ENCODE measurements at places on chromosomes 16 and 17. TPM values are rescaled to one million over a fixed set of nuclear protein-coding genes. Genes with fewer than 3 reads are reported as not detected.

Gene ZNF750
- not detected for polyA plus RNA-seq

DNA sequence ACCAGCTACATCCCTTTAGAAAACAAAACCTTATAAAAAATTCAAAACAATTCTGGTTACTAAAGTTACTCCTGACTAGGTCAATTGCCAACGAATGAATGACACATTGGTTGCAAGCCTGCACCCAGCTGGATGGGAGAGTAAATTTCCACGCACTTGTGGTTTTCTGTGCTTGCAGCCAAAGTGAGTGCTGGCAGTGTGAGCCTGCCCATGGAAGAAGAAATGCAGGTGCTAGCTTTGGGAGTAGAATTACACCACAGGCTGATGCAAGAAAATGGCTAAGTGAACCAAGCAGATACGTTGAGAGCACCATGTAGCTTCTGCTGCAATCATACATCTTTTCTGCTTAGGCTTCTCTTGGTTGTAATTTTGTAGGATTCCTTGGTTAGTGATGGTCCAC, 74.6 kb downstream of the SYCE1L start:
- DNase-seq = no peak

DNA sequence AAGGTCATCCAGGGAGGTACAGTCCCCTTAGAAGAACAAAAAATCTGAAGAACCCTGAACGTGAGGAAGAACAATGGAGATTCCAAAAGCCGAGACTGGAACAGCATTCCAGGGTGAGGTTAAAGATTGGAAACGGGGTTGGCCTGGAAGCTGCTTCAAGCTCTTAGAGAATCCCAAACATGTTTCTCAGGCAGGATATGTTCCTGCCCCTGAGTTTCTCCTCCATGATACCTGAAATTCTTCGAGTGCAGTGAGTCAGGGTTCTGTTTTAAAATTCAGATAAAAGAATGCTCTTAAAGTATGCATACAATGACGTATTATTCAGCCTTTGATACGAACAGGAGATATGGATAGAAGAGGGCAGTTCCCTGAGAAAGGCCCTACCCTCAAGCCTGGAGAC, 293.1 kb downstream of the HS3ST3B1 start:
- no peak for DNase-seq

DNA sequence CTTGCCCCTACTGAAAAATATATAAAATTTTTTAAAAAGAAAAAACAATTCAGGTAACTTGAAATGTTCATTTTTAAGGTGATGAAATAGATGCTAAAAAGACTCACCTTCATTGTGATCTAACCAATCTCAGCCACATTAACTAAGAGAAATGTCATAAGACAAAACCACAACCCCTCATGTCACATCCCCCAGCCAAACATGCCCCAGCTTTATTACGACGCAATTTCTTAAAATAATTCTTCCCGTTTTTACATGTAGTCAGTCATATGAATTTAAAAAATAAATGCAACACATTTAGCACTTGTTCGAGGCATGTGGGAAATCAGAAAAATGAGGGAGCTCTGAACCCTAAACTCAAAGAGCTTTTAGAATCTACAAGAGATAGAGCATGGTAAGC, 9.5 kb downstream of the AMFR start:
- no peak for DNase-seq

GRCh38 chr17:73599599-73599998, 44.6 kb downstream of the SDK2 start:
- DNase-seq = no peak

GRCh38 chr17:63984651-63985386, 12.1 kb upstream of the SCN4A start:
- peak; percentile 68 for DNase-seq

Gene OR4D1
- polyA plus RNA-seq = not detected

GRCh38 chr16:67943619-67944504, at the start of gene LCAT:
Gene LCAT (minus strand): TSS chr16:67944120. CDS start chr16:67944101, 19 bp downstream.
- DNase-seq = no peak

GRCh38 chr16:30723725-30724355, 24.4 kb upstream of the PHKG2 start:
- no peak for DNase-seq

DNA sequence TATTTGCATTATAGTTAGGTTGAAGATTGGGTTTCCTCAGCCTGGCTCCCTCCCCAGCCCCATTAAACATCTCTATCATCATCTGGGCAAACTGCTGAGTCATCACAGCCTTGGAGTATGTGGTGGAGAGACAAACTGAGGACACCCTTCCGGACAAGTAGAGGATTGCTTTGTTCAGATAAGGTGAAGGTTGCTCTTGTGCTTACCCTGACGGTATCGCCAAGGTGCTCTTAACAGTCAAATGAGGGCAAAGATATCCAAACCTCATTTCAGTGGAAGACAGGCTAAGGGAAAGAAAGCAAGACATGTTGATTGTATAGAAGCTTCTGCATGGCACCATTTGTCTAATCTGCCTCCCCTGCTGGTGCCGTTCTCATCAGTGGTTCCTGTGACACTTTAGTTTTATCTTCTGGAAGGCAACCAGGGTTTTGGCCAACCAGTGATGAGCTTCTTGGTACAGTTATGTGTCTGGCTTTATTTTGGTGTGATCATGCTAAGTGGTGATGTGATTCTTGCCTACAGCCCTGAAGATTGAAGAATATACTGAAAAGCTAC, 56.9 kb upstream of the LGALS9 start:
- no peak for DNase-seq

Gene TMEM220
- polyA plus RNA-seq = 49.0 TPM

Data from small intestine (tissue), 16 donors.